NCI-H1105 treated with DMSO at 0.1 percent for 48 hours (cell line): ENCODE measurements at places on chromosomes 4 and X.
A peak's percentile ranks its signal among the peaks of the same experiment; 100 is the strongest.

DNA sequence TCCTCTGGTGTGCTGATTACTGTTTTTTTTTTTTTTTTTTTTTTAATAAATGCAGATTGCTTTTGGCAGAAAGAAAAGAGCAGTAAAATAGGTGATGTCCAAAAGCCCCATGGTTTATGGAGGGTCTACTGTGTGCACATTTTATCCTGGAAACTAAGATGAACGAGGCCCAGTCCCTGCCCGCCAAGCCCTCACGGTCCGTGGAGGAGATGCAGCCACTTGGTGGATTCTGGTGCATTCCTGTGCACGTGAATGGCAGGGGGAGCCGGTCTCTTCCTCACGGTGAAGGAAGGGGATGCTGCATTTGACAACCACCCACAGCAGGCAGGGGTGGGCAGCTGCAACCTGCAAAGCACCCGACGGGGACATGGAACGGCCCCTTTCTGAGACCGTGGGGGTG is 100.2 kb upstream of the AFAP1 start:
- no peak for DNase-seq

DNA sequence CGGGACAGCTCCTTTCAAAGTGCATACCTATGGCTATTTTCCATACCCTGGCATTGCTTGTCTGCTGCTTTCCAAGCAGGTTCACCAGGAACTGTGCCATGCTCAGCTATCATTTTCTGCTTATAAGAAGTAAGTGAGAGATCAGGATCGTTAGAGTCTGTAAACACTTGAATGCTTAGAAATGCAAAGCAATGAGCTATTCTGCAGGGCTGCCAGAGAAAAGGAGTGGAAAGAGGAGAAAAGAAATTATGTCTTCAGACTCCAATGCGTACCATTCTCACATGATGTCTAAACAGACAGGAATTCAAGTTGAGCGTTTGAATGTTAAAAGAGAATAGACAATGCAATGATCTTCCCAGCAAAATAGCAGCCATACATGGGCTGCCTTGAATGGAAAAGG is 245.5 kb upstream of the SLC7A11 start:
- DNase-seq: no peak

GRCh38 chrX:119762718-119763117 is 4.3 kb downstream of the SOWAHD start:
- DNase-seq: no peak

GRCh38 chrX:130170752-130171445 is 863 bp upstream of the RAB33A start:
- peak; percentile 87 for DNase-seq

GRCh38 chrX:10223276-10223675 is 66.5 kb downstream of the CLCN4 start:
- peak; percentile 21 for DNase-seq

- DNase-seq: no peak
These were observed 132.2 kb downstream of the SLC10A7 start for GRCh38 chr4:146389561-146389960.

- DNase-seq: no peak
These were observed 8.0 kb downstream of the REELD1 start for GRCh38 chr4:146222313-146222712.

DNA sequence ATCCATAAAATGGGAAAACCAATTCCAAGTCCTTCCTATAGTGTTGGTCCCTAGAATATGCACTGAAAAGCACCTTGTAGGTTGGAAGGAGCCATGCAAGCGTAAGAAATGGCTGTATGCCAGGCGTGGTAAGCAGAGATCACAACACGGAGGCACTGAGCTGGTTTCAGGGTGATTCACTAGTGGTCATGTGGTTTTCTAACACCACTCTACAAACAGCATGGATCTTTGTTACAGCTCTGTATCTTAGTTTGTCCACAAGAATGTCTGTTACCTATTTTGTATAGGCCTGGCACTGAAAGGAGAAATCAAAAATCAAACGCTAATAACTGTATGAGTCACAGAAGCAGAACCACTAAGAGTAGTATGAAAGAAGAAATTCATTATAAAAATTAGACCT is 71.9 kb downstream of the MAGEB17 start:
- DNase-seq: no peak

GRCh38 chrX:79036157-79036880 is 91.1 kb downstream of the P2RY10 start:
- DNase-seq: no peak

- DNase-seq: no peak
These were observed 144.1 kb downstream of the FRYL start for GRCh38 chr4:48635980-48636379.

DNA sequence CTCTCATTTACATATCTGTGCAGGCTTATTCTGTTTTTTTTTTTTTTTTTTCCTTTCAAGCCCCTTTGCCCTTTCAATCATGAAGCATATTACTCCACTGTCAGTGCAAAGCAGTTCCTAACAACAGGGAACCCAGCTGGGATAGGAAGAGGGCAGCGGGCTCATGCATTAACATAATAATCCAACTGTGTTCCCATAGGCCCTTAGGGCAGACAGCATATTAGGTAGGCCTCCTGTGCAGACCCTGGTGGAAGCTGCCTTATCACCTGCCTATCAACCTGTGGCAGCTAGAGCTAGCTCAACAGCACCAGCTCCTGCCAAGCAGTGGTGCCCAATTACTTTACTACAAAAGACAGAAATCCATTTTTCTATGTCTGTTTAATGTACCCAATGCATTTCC is 49.3 kb downstream of the SLC10A7 start:
- no peak for DNase-seq

GRCh38 chr4:147060151-147060931 is 114.7 kb upstream of the TTC29 start:
- no peak for DNase-seq

DNA sequence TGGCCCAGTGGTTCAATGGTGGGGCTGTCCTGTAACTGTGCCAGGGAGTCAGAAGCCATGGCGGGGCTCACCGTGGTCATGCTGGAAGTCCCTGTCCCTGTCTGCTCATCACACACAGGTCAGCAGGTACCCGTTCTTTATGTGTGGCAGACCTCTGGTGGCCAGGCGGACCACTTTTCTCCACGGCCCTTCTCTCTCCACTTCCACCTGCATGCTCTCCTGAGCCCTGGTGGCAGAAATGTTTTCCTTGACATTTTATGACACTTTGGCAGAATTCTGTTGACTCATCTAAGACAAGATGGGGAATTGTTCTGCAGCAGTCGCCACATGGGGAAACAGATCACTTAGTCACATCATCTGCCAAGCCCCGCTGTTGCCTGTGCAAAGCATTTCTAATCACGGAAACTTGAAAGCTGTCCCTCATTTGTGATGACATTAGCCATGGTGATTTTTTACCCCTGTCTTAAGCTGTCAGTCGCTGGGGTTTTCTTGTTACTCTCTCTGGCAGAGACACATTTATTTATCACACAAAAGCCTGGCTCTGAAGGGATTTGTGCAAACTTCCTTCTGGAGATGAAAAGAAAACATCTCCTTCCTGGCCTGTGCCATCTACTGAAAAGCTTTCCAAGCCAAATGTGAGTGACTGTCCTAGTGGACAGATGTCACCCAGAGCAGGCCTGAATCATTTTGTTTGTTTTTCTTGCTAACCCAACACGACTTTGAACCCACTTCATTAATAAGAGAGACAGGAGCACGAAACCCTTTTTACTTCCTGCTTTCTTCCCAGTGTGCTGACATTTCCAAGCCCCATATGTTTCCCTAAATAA is 38.8 kb upstream of the STIM2 start:
- no peak for DNase-seq

GRCh38 chr4:4350909-4351308 is 36.0 kb upstream of the NSG1 start:
- no peak for DNase-seq

GRCh38 chr4:147006229-147006628 is 60.6 kb upstream of the TTC29 start:
- no peak for DNase-seq

GRCh38 chr4:80446664-80447063 is 111.1 kb downstream of the CFAP299 start:
- DNase-seq: no peak

DNA sequence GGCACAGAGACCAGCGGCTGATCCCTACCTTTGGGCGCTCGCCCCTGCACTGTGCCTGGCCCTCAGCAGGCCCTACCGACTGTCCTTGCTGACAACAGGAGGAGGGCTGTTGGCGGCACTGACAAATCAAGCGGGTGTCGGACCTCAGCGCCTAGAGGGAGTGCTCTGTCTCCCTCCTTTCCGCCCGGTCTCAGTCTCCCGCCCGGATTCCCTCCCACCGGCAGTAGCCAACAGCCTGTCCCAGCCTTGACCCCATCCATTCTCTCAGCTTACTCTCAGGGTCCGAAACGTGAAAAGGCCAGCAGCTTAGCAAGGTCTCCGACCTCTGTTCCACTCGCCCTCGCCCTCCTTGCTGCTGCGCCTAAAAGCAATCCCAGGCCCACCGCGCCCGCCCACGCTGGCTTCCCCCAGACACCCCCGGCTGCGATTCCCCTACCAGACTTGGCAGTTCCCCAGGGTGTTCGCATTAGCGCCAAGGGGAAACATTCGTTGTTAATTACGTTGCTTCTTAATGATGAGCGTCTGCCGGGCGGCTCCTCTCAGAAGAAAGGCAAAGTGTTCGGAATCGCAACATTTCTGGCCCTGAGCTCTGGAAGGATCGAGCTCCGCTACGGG is 96.2 kb downstream of the SOWAHB start:
- no peak for DNase-seq

GRCh38 chrX:148035380-148035779 is 54.2 kb downstream of the FMR1NB start:
- DNase-seq: no peak

DNA sequence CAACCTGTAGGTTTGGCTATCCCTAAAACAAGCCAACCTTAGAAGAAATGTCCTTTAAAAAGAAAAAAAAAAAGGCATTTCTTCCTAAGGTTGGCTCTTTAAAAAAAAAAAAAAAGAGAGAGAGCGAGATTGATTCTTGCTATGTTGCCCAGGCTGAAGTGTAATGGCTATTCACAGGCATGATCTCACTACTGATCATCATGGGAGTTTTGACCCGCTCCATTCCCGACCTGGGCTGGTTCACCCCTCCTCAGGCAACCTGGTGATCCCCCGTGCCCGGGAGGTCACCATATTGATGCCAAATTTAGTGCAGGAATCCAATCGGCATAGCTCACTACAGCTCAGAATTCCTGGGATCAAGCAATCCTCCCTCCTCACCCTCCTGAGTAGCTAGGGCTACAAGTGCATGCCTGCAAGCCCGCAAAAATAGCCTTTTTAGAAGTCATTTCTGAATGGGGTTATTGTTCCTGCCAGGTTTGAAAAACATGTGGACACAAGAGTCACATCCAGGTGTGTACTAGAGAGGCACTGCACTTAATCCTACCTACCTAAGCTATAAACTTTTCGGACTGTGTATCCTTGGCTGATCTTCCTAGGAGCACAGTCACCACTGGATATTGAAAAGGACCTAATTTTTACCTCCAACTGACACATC is 61.4 kb upstream of the ZCCHC13 start:
- no peak for DNase-seq
